D341Med (cell line): ENCODE measurements at places on chromosomes 13 and 19.
A peak's percentile ranks its signal among the peaks of the same experiment; 100 is the strongest.

GRCh38 chr19:4295972-4296771 is 6.0 kb downstream of the TMIGD2 start:
- DNase-seq, result peak; percentile 95

GRCh38 chr19:13036366-13036976 is 41.2 kb downstream of the NFIX start:
- DNase-seq, result peak; percentile 86

GRCh38 chr13:91216928-91217700 is 130.4 kb upstream of the MIR17HG start:
- DNase-seq, result no peak

DNA sequence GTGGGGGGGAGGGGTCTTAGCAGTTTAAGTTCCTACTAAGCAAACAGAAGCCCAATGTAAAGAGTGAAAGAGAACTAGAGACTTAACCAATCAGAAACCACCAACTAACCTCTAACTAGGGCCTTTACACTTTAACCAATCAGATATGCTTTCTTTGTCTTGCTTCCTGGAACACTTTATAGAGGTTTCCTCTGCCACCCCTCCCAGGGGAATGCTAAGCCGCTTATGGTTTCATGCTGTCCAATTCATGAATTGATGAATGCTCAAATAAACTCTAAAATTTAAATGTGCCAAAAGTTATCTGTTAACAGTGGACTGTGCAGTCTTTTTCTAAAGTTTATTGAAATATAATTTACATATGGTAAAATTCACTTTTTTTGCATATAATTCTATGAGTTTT is 33.9 kb upstream of the LATS2 start:
- DNase-seq, result no peak

GRCh38 chr19:35181387-35181786 is 26.9 kb downstream of the FXYD5 start:
- DNase-seq, result no peak

- no peak for DNase-seq
These were observed 4.2 kb downstream of the PDCD2L start for GRCh38 chr19:34408411-34408810.

DNA sequence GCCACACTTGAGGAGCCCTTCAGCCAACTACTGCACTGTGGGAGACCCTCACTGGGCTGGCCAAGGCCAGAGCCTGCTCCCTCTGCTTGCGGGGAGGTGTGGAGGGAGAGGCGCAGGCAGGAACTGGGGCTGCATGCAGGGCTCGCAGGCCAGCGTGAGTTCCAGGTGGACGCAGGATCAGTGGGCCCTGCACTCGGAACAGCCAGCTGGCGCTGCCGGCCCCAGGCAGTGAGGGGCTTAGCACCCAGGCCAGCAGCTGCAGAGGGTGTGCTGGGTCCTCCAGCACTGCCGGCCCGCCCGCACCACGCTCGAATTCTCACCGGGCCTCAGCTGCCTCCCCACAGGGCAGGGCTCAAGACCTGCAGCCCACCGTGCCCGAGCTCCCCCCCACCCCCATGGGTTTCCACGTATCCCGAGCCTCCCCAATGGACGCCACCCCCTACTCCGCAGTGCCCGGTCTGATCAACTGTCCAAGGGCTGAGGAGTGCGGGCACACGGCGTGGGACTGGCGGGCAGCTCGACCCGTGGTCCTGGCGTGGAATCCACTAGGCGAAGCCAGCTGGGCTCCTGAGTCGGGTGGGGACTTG is 1293.8 kb upstream of the PCDH9 start:
- DNase-seq, result no peak

DNA sequence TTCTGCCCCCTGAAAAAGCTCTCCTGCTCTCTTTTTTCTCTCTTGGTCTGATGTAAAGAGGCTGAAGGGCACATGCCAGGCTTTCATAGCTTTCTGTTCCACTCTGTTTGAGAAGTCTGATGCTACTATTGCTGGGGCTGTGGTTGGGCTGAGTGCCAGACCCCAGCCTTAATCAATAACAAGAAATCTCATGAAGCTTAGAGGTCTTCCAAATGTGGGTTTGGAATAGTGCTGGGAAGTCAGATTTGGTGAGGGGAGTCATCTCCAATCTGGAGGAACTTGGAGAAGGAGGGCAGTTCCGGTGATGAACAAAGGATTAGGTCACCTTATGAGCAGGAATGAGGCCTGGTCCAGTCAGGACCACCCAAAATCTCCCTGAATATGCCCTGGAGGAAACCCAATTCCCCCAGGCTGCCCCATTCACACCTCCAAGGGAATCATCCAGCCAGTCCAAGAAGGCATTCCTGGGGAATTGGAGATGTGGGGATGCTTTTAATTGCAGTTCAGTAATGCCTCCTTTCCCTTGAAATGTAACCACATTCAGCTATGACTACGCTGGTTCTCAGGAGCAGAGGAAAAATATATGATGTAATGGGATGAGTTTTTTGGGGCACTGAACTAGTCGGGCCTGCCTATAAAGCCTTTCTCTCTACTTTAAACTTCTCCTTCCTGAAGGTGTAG is 102.0 kb downstream of the STARD13 start:
- no peak for DNase-seq

DNA sequence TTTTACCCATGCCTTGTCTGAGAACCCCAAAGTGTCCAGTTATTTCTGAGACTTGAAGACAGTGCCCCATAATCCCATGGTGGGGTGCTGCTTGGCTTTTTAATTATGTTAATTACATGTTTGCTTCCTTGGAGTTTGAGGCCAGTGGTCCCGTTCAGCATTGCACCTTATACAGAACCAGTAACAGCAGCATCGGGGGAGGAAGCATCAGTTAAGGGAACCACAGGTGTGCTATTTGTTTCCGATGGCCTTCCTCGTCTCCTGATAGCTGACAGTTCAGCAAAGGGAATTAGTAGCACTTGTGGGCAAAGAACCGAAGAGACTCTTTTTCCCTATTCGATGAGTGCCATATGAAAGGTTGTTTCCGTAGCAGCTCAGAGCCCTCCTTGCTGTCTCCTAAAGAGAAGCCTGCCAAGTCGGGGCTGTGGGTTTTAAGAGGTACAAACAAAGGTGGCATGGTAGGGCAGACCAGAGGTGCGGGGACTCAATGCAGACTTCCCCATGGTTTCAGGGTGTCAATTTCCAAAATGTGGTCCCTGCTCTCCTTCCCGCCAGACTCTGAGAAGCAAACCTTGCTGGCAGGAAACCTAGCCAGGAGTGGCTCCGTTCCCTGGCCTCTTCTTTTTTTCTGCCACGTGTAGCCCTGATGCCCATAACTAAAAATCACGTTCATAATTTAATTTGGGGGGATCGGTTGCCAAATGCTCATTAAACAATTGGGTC is 225.2 kb upstream of the TSHZ3 start:
- DNase-seq, result no peak

- no peak for DNase-seq
These were observed 5.8 kb upstream of the KMT5C start for GRCh38 chr19:55333870-55334269.

GRCh38 chr13:109517517-109517916 is 268.9 kb downstream of the IRS2 start:
- DNase-seq, result no peak

GRCh38 chr13:77779552-77780272 is 82.2 kb downstream of the SLAIN1 start:
- DNase-seq, result peak; percentile 37

- DNase-seq, result no peak
These were observed 361.9 kb downstream of the TBC1D4 start for GRCh38 chr13:75120085-75120484.

DNA sequence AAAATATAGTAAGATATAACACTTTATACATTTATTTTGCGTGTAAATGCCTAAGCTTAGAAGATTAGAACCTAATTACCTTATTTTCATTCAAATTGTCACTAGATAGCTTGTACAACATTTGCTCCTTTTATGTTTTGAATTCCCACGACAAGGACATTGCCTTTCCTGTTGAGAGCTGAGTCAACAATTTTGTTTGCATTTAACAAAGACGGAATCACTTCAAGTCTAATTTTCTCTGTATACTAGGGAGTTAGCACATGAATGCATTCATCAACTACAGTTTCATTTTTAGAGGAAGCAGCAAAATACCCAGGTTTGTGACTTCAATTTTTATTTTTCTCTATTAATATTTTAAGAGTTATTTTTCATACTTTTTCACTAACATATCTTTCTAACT is 48.7 kb upstream of the PCCA start:
- DNase-seq, result no peak

GRCh38 chr19:44658069-44658733 is 13.1 kb upstream of the CEACAM19 start:
- no peak for DNase-seq

DNA sequence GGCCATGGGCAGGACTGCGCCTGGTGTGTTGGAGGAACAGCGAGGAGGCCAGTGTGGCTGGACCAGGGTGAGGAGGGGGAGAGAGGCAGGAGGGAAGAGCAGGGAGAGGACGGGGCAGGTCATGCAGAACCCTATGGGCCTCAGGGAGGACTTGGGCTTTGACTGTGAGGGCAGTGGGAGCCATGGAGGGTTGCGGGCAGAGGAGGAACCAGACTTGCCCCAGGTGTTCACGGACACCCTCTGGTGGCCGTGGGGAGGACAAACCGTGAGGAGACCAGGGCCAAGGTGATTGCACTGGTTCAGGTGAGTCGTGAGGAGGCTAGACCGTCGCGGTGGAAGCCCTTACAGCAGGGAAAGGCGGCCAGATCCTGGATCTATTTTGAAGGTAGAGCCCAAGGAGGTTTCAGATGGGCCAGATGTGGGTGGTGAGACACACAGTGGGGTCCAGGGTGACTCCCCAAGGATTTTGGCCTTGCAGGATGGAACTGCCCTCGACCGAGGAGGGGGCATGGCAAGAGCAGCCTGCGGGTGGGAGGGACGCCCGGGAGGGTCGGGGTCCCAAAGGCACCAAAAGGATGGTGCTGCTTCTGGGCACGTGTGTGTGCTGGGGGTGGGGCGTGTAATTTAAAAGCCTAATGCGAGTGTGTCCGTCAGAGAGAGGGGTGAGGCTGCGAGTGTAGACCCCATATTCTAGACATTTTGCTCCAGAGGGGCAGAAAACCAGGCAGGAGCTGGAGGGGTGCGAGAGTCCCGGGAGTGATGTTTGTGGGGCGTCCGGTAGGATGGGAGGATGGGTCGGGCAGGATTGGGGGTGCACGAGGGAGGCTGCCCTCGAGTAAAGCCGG is 2.7 kb upstream of the REXO1 start:
- DNase-seq, result no peak

GRCh38 chr13:98927951-98928927 is 49.6 kb downstream of the DOCK9 start:
- no peak for DNase-seq

DNA sequence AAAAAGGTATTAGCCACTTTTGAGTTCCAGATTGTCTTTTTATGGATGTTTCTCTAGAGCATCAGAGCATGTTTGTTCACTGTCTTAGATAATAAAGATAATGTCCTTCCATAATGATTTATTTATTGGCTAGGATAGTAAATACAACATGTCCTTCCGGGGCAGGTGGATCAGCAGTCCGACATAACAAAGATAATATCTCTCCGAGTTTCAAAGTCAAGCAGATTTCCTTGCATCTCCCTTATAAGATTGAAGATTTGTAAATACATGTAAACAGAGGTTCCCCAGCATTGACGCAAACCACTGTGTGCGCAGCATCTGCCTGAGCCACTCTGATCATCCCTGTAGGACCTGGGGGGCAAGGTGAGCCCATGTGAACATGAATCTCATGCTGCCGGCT is 8.8 kb upstream of the KLK15 start:
- no peak for DNase-seq
